ENCODE measurements at places on chromosomes 4 and X.

DNA sequence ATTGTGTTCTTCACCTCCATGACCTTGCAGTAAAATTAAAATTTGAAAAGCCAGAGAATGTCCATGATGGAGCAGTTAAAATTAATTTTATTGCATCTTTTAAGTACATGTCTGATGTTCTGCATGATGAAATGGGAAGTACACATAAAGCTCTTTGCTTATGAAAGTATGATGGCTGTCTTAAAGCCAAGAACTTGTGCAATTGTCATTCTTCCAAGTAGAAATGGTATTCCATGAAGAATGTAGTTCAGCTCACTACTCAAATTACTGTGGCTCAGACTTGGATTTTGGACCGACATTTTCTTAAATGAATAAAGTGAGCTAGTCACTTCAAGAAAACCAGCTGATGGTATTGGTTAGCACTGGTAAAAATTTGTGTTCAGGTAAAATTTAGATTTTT is 161.7 kb upstream of the CXCL13 start:
- DNase-seq: no peak

DNA sequence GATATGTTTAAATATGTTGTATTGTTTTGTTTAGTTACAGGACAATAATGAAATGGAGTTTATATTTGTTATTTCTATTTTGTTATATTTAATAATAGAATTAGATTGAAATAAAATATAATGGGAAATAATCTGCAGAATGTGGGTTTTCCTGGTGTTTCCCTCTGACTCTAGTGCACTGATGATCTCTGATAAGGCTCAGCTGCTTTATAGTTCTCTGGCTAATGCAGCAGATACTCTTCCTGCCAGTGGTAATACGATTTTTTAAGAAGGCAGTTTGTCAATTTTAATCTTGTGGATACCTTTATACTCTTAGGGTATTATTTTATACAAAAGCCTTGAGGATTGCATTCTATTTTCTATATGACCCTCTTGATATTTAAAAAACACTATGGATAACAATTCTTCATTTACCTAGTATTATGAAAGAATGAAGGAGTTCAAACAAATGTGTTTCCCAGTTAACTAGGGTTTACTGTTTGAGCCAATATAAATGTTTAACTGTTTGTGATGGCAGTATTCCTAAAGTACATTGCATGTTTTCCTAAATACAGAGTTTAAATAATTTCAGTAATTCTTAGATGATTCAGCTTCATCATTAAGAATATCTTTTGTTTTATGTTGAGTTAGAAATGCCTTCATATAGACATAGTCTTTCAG is 26.9 kb downstream of the NUDT6 start:
- DNase-seq: no peak

- DNase-seq: no peak
Measured at GRCh38 chr4:66034262-66034661, 364.0 kb upstream of the EPHA5 start.

GRCh38 chr4:112523008-112523721 is 7.2 kb upstream of the NEUROG2 start:
- peak; percentile 30 for DNase-seq

DNA sequence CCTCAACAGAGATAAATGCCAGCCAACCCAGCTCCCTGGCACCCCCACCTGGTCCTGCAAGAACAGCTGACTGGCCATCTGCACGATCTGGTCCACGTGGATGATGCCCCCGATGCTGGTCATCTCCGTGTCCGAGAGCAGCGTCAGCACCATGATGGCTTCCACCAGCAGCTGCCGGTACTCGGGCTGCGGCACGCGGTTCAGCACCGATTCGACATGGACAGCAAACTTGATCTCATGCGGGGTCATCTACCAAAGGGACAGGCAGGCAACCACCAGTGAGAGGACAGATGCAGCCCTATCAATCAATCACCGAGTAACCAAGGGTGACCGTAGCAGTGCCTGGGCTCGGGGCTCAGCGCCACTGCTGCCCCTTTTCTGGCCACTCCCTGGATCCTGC is 89.8 kb downstream of the PHKA2 start:
- no peak for DNase-seq

- no peak for DNase-seq
Measured at GRCh38 chrX:39450234-39450977, 647.4 kb downstream of the BCOR start.

GRCh38 chr4:5812506-5813229 is 80.2 kb downstream of the CRMP1 start:
- peak; percentile 68 for DNase-seq

DNA sequence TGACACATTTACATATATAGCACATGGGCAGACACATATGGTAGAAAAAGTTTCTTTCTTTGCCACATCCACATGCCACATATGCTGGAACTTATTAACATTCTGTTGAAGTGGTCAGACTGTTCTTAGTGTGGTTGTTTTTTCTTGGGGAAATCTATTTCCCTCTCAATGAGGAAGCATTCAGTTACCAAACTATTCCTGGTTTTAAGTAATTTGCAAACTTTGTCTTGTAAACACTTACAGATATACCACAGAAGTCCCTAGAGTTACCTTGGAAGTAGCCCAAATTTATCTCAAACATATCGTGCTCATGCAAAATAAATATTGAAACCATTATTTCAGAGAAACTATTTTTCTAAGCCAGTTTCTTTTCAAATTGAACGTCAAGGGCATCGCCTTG is 625.5 kb upstream of the INTU start:
- no peak for DNase-seq

- DNase-seq: no peak
Measured at GRCh38 chrX:153773741-153774575, 6.9 kb upstream of the SRPK3 start.

GRCh38 chr4:46503739-46504138 is 113.8 kb upstream of the GABRA2 start:
- DNase-seq: no peak

DNA sequence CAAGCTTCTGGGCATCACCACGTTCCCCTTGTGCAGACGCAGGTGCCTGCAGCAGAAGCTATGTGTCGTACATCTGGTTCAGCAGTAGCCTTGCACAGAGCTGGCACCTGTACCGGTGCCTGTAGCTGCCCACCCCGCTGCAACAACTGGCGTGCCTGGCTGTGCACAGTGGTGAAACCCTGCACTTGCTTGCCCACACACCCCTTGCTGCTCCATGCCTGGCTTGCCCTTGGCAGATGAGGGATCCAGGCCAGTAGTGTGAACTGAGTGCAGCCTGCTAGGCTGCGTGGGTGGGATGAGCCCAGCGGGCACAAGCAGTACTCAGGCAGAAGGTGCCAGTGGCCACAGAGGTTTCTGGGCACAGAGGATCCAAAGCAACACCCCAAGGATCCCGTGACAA is 528.4 kb downstream of the PPARGC1A start:
- no peak for DNase-seq

- no peak for DNase-seq
Measured at GRCh38 chr4:2878346-2878745, 34.7 kb downstream of the ADD1 start.

DNA sequence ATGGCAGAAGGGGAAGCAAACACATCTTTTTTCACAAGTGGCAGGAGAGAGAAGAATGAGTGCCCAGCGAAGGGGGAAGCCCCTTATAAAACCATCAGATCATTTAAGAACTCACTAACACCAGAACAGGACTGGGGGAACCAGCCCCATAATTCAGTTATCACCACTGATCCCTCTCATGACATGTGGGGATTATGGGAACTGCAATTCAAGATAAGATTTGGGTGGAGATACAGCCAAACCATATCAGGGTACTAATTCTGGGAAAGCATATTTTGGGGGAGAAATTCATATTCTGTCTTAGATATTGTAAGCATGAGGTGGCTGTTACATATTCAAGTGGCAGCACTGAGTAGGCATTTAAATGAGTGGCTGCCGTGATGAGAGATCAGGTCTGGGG is 87.8 kb downstream of the RAPGEF2 start:
- no peak for DNase-seq

DNA sequence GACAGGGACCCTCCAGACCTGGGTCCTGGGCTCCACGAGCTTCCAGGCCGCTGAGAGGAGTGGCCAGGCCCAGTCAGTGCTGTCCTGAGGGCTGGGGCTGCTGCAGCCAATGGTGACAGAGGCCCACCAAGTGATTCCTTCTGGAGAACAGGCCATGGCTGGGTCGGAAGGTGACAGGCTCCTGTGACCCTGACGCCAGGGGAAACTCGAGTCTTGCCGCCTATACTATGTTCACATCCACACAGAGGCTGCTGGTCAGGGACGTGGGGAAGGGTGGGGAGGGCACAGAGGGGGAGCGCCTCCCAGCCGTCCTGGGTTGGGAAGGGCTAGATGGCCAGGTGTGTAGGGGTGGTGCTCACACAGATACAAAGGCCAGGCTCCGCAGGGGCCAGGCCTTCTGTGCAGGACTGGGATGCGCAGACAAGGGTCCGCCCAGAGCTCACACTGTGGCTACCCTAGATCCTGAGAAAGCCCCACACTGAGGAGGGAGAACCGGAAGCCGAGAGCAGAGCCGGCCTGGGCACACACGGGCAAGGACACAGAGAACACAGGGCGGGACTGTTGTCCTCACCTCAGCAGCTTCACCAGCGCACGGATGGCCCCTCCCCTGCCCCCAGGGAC is 81.4 kb downstream of the HTRA3 start:
- DNase-seq: no peak

GRCh38 chrX:68249903-68250302 is 183.4 kb downstream of the OPHN1 start:
- DNase-seq: no peak

DNA sequence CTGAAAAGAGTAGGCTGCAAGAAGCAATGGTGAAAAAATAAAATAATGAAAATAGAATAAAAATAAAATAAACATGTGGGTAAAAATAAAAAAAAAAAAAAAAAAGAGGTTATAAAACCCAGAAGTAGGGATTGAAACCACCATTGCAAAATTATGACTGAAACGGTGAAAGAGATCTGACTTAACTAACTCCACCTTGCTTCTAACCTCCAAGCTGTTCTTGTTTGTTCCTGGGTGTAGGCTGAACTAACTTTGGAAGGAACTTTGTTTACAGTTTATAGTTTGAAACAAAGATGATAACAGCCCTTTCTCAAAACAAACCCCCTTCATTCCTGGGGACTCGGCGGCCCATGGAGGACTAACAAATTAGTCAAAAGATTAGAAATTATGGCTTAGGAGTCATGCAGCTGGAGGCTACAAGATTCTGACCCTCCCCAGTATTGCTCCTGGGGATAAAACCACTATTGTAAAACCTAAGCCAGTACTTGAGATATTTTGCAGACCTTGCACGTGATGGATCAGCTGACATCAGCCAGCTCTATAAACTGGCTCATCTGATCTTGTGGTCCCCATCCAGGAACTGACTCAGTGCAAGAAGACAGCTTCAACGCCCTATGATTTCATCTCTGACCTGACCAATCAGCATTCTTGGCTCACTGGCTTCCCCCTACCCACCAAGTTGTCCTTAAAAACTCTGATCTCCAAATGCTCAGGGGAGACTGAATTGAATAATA is 30.4 kb downstream of the DDX60L start:
- peak; percentile 88 for DNase-seq

DNA sequence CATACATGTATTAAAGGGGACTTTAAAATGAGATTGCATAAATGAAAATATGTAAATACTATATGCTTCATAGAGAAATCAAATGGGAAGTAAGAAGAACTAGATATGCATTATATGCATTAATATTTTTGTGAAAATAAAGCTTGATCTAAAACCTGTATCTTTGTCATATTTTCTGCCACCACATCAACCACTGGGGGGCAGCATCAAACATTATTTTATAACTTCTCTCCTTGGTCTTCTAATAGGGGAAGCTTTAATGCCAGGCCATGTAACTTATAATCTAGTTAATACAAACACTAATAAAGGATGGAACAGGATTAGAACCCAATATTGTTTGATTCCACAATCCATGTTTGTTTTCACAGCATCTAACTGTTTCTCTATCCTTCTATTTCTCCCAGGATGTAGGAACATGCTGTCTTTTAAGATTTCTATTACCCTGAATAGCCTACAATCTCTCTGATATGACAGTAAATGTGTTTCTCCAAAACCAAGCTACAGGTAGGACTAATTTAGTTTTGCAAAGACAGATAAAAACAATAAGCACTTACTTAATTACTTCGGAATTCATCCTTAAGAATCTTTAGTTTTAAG is 10.0 kb downstream of the QRFPR start:
- peak; percentile 45 for DNase-seq

- no peak for DNase-seq
Measured at GRCh38 chr4:148883435-148883834, 441.2 kb upstream of the NR3C2 start.

GRCh38 chrX:21266949-21267348 is 107.3 kb upstream of the CNKSR2 start:
- DNase-seq: no peak

- DNase-seq: no peak
Measured at GRCh38 chr4:75544870-75545269, 11.0 kb upstream of the ODAPH start.

GRCh38 chrX:148600131-148600530 is 99.7 kb downstream of the AFF2 start:
- no peak for DNase-seq

GRCh38 chr4:31349907-31350306 is 629.7 kb downstream of the PCDH7 start:
- no peak for DNase-seq

DNA sequence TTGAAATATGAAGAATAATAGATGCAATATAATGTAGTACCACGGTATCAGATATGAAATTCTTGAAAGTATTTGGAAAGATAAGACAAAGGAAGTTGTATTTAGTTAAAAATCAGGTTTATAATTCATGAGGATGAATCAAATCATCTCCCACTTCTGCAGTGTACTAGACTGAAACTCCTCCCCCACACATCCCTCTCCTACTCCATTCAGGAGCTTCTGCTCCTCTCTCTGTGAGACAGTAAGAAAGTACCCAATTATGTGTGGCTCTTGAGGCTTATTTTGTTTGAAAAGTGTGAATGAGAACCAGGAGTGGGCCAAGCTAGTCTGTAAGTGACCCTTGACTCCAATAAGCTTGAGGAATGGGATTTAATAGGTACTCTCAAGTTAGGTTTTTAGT is 9.5 kb downstream of the SLAIN2 start:
- DNase-seq: no peak

GRCh38 chr4:82984459-82984858 is 26.2 kb downstream of the LIN54 start:
- peak; percentile 38 for DNase-seq

GRCh38 chr4:4555916-4556315 is 14.1 kb upstream of the STX18 start:
- DNase-seq: no peak

GRCh38 chr4:8191136-8191747 is 7.8 kb upstream of the SH3TC1 start:
- DNase-seq: peak; percentile 94

DNA sequence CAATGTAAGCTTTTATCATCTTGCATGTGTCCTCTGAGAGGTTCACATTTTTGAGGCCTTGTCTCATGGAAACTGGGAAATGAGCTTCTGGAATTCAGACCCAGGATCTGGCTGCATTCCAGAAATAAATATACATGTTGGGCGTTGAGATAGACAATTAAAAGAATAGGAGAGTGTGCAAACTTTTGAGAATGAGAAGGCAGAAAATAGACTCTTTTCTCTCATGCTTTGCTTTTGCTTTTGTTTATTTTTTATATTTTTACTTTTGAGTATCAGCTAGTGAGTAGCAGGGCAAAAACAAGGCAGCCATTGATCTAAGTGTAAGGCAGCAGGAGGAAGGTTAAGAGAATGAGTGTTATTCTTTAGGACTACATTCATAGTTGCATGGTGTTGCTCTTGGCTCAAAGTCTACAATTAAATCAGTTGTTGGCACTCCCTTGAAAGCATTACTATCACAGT is 12.4 kb downstream of the SHROOM3 start:
- DNase-seq: no peak
